Osteoblast (primary cell): ENCODE measurements at places on chromosomes 3 and 15. TPM values are rescaled to one million over a fixed set of nuclear protein-coding genes. Genes with fewer than 3 reads are reported as not detected.

AAGAB gene
- 41.8 and 51.0 TPM in 2 replicates for total RNA-seq

ACKR2 gene
- total RNA-seq: under 0.01 TPM in 1 of 2 replicates, not detected in the other

SPG11 gene
- 83.7 and 95.9 TPM in 2 replicates for total RNA-seq

TMCO5A gene
- not detected in 2 replicates for total RNA-seq

CCNB2 gene
- total RNA-seq: 6.5 and 8.0 TPM in 2 replicates

SERPINI2 gene
- not detected in 2 replicates for total RNA-seq

ZPLD1 gene
- total RNA-seq: under 0.01 TPM in 1 of 2 replicates, not detected in the other

CSTA gene
- total RNA-seq: 18.1 and 18.3 TPM in 2 replicates

PP2D1 gene
- total RNA-seq: not detected in 2 replicates

SAXO2 gene
- 1.1 and 6.2 TPM in 2 replicates for total RNA-seq

GRCh38 chr3:179703816-179704215 is 51.0 kb downstream of the USP13 start:
- H3K4me1 ChIP-seq: no peaks in the 10 kb centered on the region
- H3K27me3 ChIP-seq: no peaks in the 10 kb centered on the region
- no peak for DNase-seq
- H3K36me3 ChIP-seq: no peaks in the 10 kb centered on the region
- no peak overlapping the region for H3K4me3 ChIP-seq
- H3K27ac ChIP-seq: no peak overlapping the region

DNA sequence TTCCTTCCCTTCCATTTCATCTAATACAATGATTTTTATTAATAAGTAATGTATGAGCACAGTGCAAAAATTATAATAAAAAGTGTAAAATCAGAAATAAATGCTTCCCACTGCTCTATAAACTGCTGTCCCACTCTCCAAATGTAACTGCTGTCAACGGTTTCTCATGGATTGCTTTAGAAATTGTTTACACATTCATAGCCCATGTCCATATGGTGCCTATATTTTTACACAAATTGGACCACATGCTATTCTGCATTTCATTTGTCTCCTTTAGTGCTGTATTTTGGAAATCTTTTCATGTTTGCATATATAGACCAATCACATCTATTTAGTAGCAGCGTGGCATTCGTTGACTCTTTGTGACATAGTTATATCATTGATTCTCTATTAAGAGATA is 164.7 kb upstream of the SLCO3A1 start:
- H3K36me3 ChIP-seq: no peaks in the 10 kb centered on the region
- H3K4me1 ChIP-seq: no peaks in the 10 kb centered on the region
- no peaks in the 10 kb centered on the region for H3K27me3 ChIP-seq
- DNase-seq: no peak
- H3K4me3 ChIP-seq: no peak overlapping the region

DNA sequence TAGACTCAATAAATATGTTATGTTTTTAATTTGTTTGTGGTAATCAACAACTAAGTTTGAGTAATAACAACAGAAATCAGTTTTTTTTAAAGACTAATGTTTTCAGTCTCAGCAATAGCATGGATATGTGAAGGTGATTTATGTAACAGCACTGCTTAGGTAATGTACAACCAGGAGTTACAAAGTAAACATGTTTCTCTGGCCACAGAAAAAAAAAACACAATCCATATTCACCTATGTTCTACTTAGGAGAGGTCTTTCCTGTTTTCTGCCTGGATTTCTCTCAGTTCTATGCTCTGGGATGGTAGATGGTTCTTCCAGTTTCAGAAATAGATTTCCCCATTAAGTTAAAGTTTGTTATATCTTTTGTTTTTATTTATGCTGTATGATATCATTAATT is 579.4 kb downstream of the SI start:
- H3K4me1 ChIP-seq: no peaks in the 10 kb centered on the region
- H3K4me3 ChIP-seq: no peak overlapping the region
- H3K27me3 ChIP-seq: no peaks in the 10 kb centered on the region
- H3K27ac ChIP-seq: no peak overlapping the region
- DNase-seq: no peak

- DNase-seq: no peak
- no peaks in the 10 kb centered on the region for H3K27me3 ChIP-seq
- no peaks in the 10 kb centered on the region for H3K36me3 ChIP-seq
- H3K4me1 ChIP-seq: no peaks in the 10 kb centered on the region
Measured at GRCh38 chr3:167657684-167658225, 4.0 kb upstream of the WDR49 start.

GRCh38 chr3:185711255-185711870 is 113.5 kb downstream of the IGF2BP2 start:
- H3K27ac ChIP-seq: no peak overlapping the region
- H3K4me3 ChIP-seq: no peak overlapping the region
- no peaks in the 10 kb centered on the region for H3K27me3 ChIP-seq
- H3K4me1 ChIP-seq: peaks cover 33% of the 10 kb centered on the region
- no peak for DNase-seq

DNA sequence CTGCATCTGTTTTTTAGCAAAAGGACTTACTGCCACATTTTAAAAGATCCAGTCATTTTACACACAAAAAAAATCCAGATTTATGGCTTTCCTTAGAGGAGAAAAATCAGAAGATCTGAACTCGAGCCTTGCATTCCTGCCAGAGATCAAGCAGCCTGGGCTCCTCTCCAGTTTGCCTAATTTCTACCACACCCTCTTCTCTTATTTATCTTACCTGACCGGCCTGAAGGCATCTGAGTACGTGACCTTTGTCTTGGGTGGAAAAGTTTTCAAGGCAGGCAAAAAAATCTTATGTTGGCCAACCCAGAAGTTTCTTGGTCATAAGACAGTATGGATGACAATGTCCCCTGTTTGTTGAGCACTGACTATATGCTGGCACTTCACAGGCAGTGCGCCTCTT is 60.3 kb downstream of the CHRD start:
- H3K4me1 ChIP-seq: no peaks in the 10 kb centered on the region
- H3K27me3 ChIP-seq: peaks cover 12% of the 10 kb centered on the region
- DNase-seq: no peak
- H3K27ac ChIP-seq: no peak overlapping the region
- no peak overlapping the region for H3K4me3 ChIP-seq

GRCh38 chr3:186452517-186452916 is 90.5 kb upstream of the DGKG start:
- H3K4me3 ChIP-seq: no peak overlapping the region
- peak; percentile 87 for DNase-seq
- peaks cover 44% of the 10 kb centered on the region for H3K27me3 ChIP-seq
- no peaks in the 10 kb centered on the region for H3K36me3 ChIP-seq

DNA sequence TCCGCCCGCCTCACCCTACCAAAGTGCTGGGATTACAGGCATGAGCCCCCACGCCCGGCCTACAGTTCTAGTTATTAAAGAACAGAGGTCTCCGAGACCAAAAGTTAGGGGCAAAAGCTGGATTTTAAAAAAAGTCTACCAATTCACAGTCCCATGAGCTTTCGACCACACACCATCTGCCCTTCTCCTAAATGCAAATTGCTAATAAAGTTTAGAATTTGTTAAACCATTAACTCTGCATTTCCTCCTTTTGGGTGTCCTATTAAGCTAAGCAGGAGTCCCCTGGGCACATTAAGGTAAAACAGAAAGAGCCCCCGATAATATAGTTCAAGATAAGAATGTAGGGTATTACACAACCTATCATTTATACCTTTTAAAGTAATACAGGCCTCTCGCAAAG is 322.7 kb downstream of the FOXP1 start:
- no peaks in the 10 kb centered on the region for H3K27me3 ChIP-seq
- no peak for DNase-seq
- peaks cover 17% of the 10 kb centered on the region for H3K4me1 ChIP-seq
- no peak overlapping the region for H3K27ac ChIP-seq
- H3K4me3 ChIP-seq: no peak overlapping the region

DNA sequence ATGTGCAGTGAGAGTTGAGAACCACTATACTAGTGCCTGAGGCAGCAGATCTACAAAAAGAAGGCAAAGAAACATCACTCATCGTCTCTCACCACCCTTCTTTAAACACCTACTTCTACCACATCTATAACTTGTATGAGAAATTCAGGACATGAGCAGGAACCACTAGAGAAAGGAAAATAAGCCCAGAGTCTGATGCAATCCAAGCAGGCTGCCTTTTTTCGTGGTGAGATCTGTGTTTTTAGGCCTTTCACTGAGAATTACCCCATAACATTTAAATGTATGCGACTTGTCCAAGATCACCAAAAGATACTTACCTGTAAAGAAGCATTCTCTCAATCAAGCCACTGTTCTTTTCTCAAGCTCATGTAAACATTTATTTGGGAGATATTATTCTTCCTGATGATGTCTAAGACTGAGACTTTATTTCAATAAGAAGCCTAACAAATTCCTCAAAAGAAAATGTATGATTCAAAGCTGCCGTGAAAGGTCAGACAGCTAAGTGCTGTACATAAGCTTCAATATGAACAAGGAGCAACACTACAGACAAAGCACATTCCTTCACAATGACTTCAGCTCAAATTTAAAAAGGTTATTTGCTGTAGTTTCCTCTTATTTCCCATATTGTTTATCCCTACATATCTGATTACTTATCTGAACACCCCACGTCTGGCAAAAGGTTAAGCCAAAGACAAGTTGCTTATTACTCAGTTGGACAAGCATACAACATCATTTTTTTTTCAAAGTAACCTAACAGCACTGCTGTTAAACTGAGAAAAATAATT is 16.5 kb downstream of the SPICE1 start:
- H3K4me3 ChIP-seq: no peak overlapping the region
- no peaks in the 10 kb centered on the region for H3K27me3 ChIP-seq
- H3K4me1 ChIP-seq: peaks cover 15% of the 10 kb centered on the region
- H3K27ac ChIP-seq: peak overlapping the region; percentile 67
- DNase-seq: no peak

GRCh38 chr3:138443521-138444503 is 9.4 kb downstream of the ESYT3 start:
- H3K36me3 ChIP-seq: no peaks in the 10 kb centered on the region
- H3K4me3 ChIP-seq: no peak overlapping the region
- DNase-seq: no peak
- no peaks in the 10 kb centered on the region for H3K27me3 ChIP-seq

DNA sequence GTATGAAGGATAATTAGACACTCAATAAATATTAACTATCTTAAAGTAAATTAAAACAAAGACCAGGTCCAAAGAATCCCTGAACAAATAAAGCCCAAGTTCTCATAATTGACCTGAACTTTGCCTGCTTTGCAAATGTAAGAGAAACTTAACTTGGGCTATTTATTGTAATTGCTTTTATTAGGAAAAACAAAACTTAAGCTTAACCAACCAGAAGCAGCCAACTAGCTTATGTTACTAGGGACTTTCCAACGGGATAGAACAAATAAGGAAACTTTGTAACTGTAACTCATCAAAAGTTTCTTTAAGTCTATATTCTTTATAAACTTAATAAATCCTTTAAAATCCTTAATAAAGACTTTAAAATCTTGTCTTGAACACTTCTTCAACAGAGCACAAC is 48.4 kb downstream of the C3orf38 start:
- no peak for DNase-seq
- H3K27me3 ChIP-seq: no peaks in the 10 kb centered on the region
- H3K4me1 ChIP-seq: no peaks in the 10 kb centered on the region
- no peaks in the 10 kb centered on the region for H3K36me3 ChIP-seq
- no peak overlapping the region for H3K27ac ChIP-seq

DNA sequence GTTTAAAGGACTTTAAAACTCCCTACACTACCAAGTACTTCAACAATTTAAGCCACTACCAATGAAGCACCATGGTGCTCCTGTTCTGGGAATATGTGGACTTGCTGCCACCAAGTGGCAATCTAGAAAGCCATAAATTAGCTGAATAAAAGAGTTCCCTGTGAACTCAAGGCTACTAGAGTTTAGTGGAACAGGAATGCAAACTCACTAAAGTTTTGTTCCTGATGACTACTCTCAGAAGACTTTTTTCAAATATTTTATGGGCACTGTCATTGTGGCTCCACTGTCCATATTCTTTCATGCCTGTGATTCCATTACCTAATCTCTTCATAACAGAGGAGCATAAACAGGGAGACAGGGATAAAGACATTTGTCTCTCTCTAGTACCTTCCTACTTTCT is 63.9 kb downstream of the TMCC1 start:
- H3K4me3 ChIP-seq: peak overlapping the region; percentile 4
- no peaks in the 10 kb centered on the region for H3K36me3 ChIP-seq
- peak; percentile 59 for DNase-seq
- peak overlapping the region; percentile 79 for H3K27ac ChIP-seq
- H3K4me1 ChIP-seq: peaks cover 27% of the 10 kb centered on the region

- no peak overlapping the region for H3K4me3 ChIP-seq
- DNase-seq: peak; percentile 93
- H3K27me3 ChIP-seq: no peaks in the 10 kb centered on the region
Measured at GRCh38 chr15:89051875-89052274, 36.4 kb upstream of the ABHD2 start.

DNA sequence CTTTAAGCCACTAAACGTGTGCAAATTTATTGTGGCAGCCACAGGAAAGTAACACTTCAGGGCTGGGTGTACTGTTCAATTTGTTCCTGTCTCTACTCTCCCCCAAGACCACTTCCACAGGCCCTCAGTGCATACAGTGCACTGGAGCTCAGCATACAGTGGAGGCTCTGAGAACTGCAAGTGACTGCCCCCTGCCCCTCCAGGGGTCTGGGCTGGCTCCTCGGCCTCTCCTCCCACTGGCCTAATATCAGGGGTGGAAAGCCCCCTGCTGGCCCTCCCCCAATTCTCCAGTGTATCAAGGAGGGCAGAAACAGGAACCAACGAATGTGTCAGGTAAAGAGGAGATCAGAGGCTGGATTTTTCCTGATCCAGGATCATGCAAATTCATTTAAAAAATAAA is 19.9 kb upstream of the HEG1 start:
- no peak overlapping the region for H3K27ac ChIP-seq
- no peak overlapping the region for H3K4me3 ChIP-seq
- H3K36me3 ChIP-seq: no peaks in the 10 kb centered on the region
- DNase-seq: peak; percentile 19

DNA sequence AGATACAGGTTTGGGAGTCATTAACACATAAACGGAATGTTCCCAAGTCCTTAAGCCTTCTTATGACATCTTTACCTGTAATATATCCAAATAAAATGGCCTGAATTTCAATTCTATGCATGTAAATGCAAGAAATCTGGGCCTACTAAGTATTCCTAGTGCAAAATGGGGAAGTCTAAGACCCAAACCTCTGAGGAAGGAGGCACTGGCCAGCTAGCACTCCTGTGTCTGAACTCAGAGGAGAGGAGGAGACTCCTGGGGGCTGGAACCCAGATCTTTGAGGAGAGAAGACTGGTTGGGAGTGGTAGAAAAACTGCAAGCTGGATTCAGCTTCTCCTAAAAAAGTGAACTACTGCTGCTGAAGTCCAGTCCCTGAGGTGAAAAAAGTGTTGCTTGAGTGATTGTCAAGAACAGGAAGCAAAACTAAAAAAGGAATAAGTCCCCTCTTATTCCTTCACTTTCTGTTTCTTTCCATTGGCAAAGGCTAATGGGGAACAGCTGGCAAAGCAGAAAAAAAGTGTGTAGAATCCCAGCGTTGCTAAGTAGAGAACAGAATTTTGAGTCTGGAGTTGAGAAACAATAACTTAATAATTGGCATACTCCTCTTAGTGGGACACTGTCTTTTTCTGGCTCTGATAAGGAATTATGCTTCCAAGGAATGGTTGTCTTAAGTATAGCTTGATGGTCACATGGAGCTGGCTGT is 54.8 kb upstream of the ATP2C1 start:
- no peak overlapping the region for H3K27ac ChIP-seq
- H3K36me3 ChIP-seq: no peaks in the 10 kb centered on the region
- DNase-seq: no peak
- H3K27me3 ChIP-seq: peaks cover 2% of the 10 kb centered on the region
- H3K4me3 ChIP-seq: no peak overlapping the region
